ENCODE measurements at places on chromosomes 2 and 18.
A peak's percentile ranks its signal among the peaks of the same experiment; 100 is the strongest.

DNA sequence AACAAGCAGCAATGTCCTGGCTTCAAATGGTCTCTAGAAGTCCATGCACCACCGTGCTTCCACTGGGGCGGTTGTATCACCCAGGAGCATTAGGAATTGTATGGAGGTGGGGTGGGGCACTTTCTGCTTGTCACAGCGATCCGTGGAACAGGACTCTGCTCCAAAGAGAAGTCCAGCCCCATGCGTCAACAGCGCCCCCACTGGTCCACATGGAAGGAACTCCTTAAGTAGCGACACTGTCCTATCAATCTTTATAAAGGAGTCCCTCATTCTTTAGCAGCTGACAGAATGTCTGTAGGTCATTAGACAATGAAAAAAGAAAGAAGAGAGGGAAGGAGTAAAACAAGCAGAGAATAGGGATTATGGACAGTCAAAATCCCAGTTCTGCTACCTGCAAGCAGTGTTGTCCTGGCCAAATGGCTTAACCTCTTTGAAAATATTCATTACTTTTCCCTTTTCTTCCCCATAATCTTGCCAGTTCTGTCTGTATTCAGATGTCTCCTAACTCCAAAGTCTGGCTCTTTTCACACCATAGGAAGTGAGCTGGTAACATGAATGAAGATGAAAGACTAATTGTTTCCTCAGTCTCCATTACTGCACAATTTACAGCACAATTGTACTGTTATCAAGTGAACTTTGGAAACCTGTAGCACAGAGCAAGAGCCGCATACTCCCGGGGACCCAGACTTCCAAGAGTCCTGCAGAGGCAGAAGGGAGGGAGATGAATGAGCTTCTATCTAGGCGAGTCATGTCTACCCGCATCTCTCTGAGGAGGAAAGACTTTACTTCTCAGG, 9.9 kb downstream of the NFE2L2 start:
- no peak for ATAC-seq
- peaks cover 57% of the 10 kb centered on the region for H3K4me1 ChIP-seq
- no peaks in the 10 kb centered on the region for H3K27me3 ChIP-seq
- peaks cover 83% of the 10 kb centered on the region for H3K36me3 ChIP-seq
- H3K4me3 ChIP-seq, result peak overlapping the region; percentile 13

DNA sequence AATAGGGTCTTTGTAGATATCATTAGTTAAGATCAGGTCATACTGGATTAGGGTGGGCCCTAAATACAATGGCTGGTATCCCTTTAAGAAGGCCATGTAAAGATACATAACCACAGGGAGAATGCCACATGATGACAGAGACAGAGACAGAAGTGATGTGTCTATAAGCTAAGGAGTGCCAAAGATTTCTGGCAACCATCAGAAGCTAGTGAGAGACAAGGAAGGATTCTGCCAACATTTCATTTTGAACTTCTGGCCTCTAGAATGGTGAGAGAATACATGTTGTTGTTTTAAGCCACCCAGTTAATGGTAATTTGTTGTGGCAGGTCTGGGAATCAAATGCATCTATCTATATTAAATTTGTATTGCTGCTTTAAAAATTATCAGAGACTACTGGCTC, 185.5 kb upstream of the CYRIA start:
- no peak overlapping the region for H3K4me3 ChIP-seq
- H3K27ac ChIP-seq, result no peak overlapping the region
- no peaks in the 10 kb centered on the region for H3K27me3 ChIP-seq

DNA sequence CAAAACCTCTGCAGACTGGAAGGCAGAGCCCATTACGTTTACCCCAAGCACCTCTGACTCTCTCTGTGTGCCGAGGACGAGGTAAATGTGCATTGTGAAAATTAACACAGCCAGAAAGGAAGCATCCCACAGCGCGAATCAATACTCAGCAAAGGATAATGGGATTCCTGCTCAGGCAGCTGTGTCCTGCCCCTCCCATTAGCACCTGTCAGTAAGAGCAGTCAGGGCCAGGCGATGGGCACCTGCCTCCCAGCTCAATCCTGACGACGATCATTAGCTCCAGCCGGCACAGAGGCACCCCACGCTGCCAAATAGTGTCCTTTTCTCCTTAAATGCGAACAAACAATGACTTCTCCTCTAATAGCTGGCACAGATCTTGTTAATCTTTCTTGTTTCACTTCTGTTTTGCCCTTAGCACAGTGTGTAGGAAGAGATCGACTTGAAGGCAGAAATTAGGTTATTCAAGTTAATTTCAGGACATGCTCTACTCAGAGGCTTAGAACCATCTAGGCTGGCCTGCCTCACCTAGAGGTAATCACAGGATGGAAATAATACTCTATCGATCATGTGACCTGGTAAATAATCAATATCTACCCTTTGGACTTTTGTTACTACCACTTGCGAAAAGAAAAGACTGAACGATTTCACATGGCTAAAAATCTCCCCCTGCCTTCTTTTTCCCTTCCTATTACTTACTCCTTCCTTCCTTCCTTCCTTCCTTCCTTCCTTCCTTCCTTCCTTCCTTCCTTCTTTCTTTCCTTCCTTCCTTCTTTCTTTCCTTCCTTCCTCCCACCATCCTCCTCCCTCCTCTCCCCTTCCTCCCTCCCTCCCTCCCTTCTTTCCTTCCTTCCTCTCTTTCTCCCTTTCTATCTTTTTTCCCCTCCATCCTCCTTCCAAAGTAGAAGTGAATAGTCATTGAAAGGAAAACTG, 487.9 kb upstream of the ID2 start:
- peaks cover 4% of the 10 kb centered on the region for H3K4me1 ChIP-seq
- no peak overlapping the region for H3K4me3 ChIP-seq
- H3K27me3 ChIP-seq, result no peaks in the 10 kb centered on the region

DNA sequence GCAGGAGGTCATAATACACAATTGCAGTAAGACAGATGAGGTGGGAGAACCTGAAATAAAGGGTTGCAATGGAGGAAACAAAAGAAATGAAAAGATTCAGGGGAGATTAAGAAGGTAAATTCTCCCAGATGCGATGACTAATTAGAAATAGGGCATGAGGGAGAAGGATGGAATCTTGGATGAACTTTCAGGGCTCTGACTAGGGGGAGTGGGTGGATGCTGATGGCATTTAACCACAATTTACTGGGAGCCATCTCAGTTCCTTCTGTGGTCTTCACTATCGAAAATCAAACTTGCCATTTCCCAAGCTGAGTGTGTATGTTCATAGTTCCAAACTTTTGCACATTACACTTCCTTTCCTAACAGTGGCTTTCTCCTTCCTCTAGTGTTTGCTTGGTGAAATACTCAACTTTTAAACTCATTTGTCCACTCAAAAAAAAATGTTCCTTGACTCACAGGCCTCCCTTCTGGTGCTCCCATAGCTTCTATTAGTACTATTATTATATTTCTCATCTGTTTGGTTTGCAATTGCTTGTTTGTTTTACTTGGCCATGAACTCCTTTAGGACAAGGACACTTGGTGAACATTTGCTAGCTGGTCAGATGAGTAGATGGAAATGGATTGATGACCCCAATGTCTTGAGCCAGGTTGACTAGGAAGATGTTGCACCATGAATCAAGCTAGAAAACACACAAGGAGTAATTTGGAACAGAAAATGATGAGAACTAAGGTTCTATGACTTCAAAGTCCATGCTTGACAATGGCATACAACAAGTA, 178.5 kb downstream of the DIS3L2 start:
- ATAC-seq, result no peak
- H3K27me3 ChIP-seq, result no peaks in the 10 kb centered on the region
- H3K27ac ChIP-seq, result no peak overlapping the region
- peaks cover 15% of the 10 kb centered on the region for H3K4me1 ChIP-seq

- H3K4me1 ChIP-seq, result peaks cover 4% of the 10 kb centered on the region
- ATAC-seq, result no peak
- no peak overlapping the region for H3K27ac ChIP-seq
- H3K4me3 ChIP-seq, result no peak overlapping the region
- no peaks in the 10 kb centered on the region for H3K36me3 ChIP-seq
Measured at GRCh38 chr2:54042341-54042740, 71.5 kb upstream of the PSME4 start.

DNA sequence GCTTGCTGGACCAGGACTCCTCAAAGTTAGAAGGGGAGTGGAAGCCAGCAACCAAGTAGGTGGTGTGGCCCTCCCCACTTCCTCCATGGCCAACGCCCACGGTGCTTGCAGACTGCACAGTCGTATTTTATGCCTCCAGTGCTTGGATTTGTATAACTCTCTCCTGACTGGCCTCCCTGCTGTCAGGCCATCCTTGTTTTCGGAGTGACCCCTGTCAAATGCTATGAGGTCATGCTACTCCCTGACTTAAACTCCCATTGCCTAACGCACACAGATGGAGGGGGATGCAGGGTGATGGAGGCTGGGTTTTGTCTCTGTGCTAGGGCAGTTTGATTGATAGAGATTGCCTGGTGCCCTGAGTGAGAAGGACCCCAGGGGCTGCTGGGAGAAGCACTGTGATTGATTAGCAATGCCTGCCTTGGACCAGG, 36.1 kb downstream of the GLI2 start:
- H3K27ac ChIP-seq, result no peak overlapping the region
- ATAC-seq, result no peak
- no peaks in the 10 kb centered on the region for H3K27me3 ChIP-seq
- no peaks in the 10 kb centered on the region for H3K36me3 ChIP-seq
- H3K4me3 ChIP-seq, result no peak overlapping the region

GRCh38 chr18:53080687-53081086, 740.7 kb downstream of the DCC start:
- H3K4me3 ChIP-seq, result no peak overlapping the region
- no peak overlapping the region for H3K27ac ChIP-seq
- no peaks in the 10 kb centered on the region for H3K36me3 ChIP-seq
- H3K4me1 ChIP-seq, result no peaks in the 10 kb centered on the region

- peaks cover 4% of the 10 kb centered on the region for H3K4me1 ChIP-seq
- no peak for ATAC-seq
- H3K4me3 ChIP-seq, result no peak overlapping the region
- no peak overlapping the region for H3K27ac ChIP-seq
- H3K36me3 ChIP-seq, result no peaks in the 10 kb centered on the region
- H3K27me3 ChIP-seq, result peaks cover 30% of the 10 kb centered on the region
Measured at GRCh38 chr2:696463-696862, 19.3 kb upstream of the TMEM18 start.

- H3K27ac ChIP-seq, result no peak overlapping the region
- ATAC-seq, result no peak
- H3K4me1 ChIP-seq, result no peaks in the 10 kb centered on the region
- no peak overlapping the region for H3K4me3 ChIP-seq
- H3K36me3 ChIP-seq, result no peaks in the 10 kb centered on the region
- H3K27me3 ChIP-seq, result peaks cover 21% of the 10 kb centered on the region
Measured at GRCh38 chr2:173751245-173751975, 213.8 kb downstream of the SP3 start.

DNA sequence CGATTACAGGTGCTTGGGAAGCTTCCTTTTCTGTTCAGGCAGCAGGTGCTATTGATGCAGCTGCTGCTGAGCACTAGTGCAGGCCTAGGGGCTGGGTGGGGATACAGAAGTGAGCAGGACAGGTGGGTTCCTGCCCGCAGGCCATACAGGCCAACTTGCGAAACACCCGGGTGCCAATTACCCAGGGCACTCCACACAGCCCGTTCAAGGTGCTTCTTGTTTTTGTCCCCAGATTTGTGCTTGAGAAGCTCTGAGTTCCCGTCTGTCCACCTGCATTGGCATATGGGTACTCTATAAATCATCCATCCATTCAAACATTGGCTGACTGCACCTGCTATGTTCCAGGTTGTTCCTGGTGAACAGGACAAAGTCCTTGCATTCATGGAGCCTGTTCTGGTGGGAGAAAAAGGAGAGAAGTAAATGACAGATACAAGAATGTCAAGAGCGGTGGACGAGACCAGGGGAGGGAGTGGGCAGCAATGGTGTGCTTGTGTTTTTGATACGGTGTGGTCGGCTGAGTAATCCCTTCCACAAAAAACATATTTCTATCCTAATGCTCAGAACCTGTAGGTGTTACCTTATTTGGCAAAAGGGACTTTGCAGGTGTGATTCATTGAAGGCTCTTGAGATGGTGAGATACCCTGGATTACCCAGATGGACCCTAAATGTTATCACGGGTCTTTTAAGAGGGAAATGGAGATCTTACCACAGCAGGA, 31.4 kb downstream of the SH3BP4 start:
- H3K27ac ChIP-seq, result no peak overlapping the region
- H3K36me3 ChIP-seq, result no peaks in the 10 kb centered on the region
- no peak overlapping the region for H3K4me3 ChIP-seq
- ATAC-seq, result no peak

- no peak overlapping the region for H3K4me3 ChIP-seq
- no peak overlapping the region for H3K27ac ChIP-seq
- H3K27me3 ChIP-seq, result no peaks in the 10 kb centered on the region
- no peaks in the 10 kb centered on the region for H3K36me3 ChIP-seq
Measured at GRCh38 chr18:48721312-48721711, 182.5 kb downstream of the CTIF start.

DNA sequence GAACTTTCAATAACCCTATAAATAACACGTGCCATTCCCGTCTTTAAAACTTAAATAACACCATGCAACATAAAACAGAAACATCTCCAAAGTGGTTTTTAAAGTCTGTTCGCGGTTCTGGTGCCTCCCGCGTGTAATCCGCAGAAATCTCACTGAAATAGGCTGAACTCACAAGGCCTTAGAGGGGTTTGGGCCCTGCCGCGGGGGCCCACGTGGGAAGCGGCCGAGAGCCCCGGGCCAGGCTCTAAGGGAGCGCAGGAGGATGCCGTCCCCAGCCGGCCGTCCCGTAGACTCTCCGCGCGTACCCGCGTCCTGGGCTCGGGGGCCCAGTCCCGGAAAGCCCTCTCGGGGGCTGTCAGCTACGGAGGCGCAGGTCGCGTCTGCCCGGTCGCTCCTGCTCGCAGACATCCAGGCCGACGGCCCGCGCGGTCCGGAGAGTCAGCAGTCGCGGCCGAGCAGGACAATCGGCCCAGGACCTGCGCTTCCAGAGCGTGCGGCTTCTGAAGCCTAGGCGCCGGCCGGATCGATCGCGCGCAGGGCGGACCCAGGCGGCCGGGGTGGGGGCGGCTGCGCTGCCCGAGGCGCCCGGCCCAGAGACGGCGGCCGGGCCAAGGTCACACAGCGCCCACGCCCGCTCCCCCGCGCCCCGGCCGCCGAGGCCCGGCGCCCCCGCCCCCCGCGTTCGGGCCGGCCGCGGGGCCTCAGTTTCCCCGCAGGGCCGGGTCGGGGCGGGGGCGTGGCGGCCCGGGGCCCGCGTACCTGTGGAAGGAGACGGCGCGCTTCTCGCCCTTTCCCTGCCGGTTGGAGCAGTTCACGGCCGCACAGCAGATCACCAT, 558 bp downstream of the THAP4 start:
- H3K4me1 ChIP-seq, result peaks cover 18% of the 10 kb centered on the region
- H3K27me3 ChIP-seq, result no peaks in the 10 kb centered on the region
- peaks cover 70% of the 10 kb centered on the region for H3K36me3 ChIP-seq
